ENCODE measurements at places on chromosomes 12 and 14. TPM values are rescaled to one million over a fixed set of nuclear protein-coding genes. Genes with fewer than 3 reads are reported as not detected.

Gene ATP23
- total RNA-seq: 6.4 TPM

Gene NIN
- total RNA-seq: 17.5 TPM

Gene CCNB1IP1
- 60.3 TPM for total RNA-seq

Gene RIPK3
- total RNA-seq: not detected

Gene CTSG
- not detected for total RNA-seq

Gene NELL2
- total RNA-seq: not detected

Gene RASSF8
- total RNA-seq: 9.7 TPM

Gene CAPZA3
- total RNA-seq: not detected

Gene CD163L1
- 0.20 TPM for total RNA-seq

Gene SLC39A2
- total RNA-seq: not detected

Gene IFNG
- not detected for total RNA-seq

Gene MIP
- not detected for total RNA-seq
